ENCODE measurements at places on chromosomes 4 and X. TPM values are rescaled to one million over a fixed set of nuclear protein-coding genes. Genes with fewer than 3 reads are reported as not detected.

Gene LRP2BP
- 1.7 TPM for total RNA-seq

Gene CENPVL3
- total RNA-seq = not detected

Gene PNMA3
- total RNA-seq = 3.1 TPM

Gene LNX1
- not detected for total RNA-seq

GRCh38 chr4:173001571-173001970, 167.0 kb upstream of the GALNT7 start:
- H3K4me1 ChIP-seq = no peaks in the 10 kb centered on the region
- no peak overlapping the region for H3K4me3 ChIP-seq
- no peaks in the 10 kb centered on the region for H3K36me3 ChIP-seq
- no peaks in the 10 kb centered on the region for H3K27me3 ChIP-seq
- DNase-seq = no peak

DNA sequence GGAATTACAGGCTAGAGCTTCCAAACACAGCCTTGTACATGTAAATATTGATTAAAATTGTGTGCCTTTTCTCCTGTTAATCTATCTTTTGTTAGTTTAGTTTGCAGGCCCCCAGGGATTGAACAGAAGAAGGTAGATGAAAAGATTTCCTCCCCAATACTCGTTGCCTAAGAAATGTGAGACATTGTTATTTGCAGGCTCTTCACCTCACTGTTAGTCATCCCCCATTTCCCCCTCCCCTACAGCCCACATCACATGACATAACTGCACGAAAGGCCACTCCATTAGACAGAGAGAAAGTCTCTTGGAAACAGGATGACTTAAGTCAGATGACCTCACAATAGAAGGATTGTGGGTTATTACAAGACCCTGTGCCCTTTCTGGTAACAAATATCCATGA, 13.3 kb upstream of the MID1 start:
- H3K4me1 ChIP-seq = no peaks in the 10 kb centered on the region
- no peaks in the 10 kb centered on the region for H3K27me3 ChIP-seq
- H3K27ac ChIP-seq = no peak overlapping the region
- no peak overlapping the region for H3K4me3 ChIP-seq

DNA sequence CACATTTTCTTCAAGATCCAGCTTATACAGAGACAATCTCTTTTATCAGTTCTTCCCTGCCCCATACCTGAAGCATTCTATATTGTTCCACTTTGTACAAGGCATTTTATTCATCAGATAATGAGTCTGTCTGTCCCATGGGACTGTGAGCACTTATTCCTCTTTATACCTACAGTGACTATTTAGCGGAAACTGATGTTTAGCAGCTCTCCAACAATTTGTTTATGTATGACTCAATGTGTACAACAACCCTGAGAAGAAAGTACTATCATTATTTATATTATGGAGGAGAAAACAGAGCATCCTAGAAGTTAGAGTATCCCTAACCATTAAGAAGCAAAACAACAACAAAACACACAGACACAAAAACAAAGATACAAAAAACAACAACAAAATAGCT, 306.5 kb downstream of the PRDM5 start:
- H3K27me3 ChIP-seq = no peaks in the 10 kb centered on the region
- no peak for DNase-seq
- no peak overlapping the region for H3K27ac ChIP-seq
- H3K4me3 ChIP-seq = no peak overlapping the region
- H3K4me1 ChIP-seq = no peaks in the 10 kb centered on the region

- H3K27me3 ChIP-seq = no peaks in the 10 kb centered on the region
- DNase-seq = no peak
- no peak overlapping the region for H3K27ac ChIP-seq
- H3K36me3 ChIP-seq = no peaks in the 10 kb centered on the region
- no peaks in the 10 kb centered on the region for H3K4me1 ChIP-seq
Measured at GRCh38 chr4:6233929-6234328, 33.6 kb upstream of the JAKMIP1 start.

GRCh38 chr4:45410701-45411210, 684.4 kb upstream of the GNPDA2 start:
- H3K36me3 ChIP-seq = no peaks in the 10 kb centered on the region
- DNase-seq = no peak
- no peaks in the 10 kb centered on the region for H3K4me1 ChIP-seq
- no peaks in the 10 kb centered on the region for H3K27me3 ChIP-seq

GRCh38 chrX:123223409-123223808, 39.3 kb downstream of the GRIA3 start:
- H3K4me1 ChIP-seq = no peaks in the 10 kb centered on the region
- H3K4me3 ChIP-seq = no peak overlapping the region
- no peaks in the 10 kb centered on the region for H3K27me3 ChIP-seq
- H3K27ac ChIP-seq = no peak overlapping the region
- DNase-seq = no peak
- no peaks in the 10 kb centered on the region for H3K36me3 ChIP-seq
